NCI-H1048 (cell line): ENCODE measurements at places on chromosomes 11 and 22.
A peak's percentile ranks its signal among the peaks of the same experiment; 100 is the strongest.

GRCh38 chr11:10387206-10388083 lies 67.6 kb upstream of the AMPD3 start:
- no peak for DNase-seq

GRCh38 chr11:57805780-57806179 lies 44.2 kb downstream of the CTNND1 start:
- DNase-seq = no peak

- DNase-seq = no peak
Observed at GRCh38 chr22:48938741-48939140, 888.9 kb downstream of the BRD1 start.

- no peak for DNase-seq
Observed at GRCh38 chr11:6862961-6863360, at the start of gene OR10A2. Gene OR10A2, plus strand, starts transcription at chr11:6863057. Its CDS starts 6,698 bp downstream, at chr11:6869755.

DNA sequence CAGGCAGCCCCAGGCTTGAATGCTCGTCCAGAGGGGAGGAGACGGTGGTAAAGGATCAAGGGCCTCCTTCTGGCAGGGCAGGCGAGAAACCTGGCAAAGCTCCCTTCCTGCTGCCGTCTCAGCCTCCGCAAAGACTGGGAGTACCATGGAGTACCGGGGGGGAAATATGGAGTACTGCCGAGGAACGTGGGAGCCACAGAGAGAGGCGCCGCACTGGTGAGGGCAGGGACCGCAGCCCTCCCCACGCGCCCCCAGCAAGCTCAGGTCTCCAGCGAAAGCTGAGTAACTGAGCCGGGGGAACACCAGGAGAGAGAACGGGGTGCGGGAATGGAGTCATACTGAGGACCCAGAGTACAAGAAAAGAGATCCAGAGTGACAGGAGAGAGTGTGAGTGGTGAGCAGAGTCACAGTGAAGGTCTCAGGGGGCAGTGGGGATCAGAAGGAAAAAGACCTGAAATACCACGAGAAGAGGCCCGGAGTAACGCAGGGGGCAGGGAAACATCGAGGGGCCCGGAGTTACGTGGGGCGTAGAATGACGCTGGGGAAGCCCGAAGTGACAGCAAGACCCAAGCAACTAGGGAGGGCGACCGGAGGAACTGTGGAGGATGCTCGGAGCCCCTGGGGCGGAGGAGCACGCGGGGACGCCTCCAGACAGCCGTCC lies 740 bp downstream of the EML3 start:
- no peak for DNase-seq

- no peak for DNase-seq
Observed at GRCh38 chr11:7632211-7632610, 41.1 kb downstream of the CYB5R2 start.

DNA sequence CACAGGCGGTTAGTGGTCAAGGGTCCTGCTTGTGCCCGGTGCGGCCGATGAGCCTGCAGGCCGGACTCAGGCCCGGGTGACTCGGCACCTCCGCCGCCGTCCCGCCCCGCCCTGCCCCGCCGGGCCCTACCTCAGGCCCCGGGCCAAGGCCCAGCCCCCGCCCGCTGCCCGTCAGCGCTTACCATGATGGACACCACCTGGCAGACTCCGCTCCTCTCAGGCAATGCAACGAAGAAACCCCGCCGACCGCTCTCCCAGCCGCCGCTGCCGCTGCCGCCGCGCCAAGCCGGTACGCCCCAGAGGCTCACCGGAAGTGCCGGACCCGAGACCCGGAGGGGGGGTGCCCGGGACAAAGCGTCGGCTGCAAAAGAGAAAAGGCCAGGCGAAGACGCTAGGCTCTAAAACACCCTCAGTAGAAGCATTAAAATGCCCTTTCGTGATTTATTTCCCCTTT lies at the start of gene UFD1:
TSS of gene UFD1 (minus strand) at position 293 of the 454 bp plus-strand sequence. CDS start at position 185, 108 bp downstream.
- DNase-seq = peak; percentile 56

- no peak for DNase-seq
Observed at GRCh38 chr22:46416891-46417580, 81.5 kb downstream of the TRMU start.

DNA sequence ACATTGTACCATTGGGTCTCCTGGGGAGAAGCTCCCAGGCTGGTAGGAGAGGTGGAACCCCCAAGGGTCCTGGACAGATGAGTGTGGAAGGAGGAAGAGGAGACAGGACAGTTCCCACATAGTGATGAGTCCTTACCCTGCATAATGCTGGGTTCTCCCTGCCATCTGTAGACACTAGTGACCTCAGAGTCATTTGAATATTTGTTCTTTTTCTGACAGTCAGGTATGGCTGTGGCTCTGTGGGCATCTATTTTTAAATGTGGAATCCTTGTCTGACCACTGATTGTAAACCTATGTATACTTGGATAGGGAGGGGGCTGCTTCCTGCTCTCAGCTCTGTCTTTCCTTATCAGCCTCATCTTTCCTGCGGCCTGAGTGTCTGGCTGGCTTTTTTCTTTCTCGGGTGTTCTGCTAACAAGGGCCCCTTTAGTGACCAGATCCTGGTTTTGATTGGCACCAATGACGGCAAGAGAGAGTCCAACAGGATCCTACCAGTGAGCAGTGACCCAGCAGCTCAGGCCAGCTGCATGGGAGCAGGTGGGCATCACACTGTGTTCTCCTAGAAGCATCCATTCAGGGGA lies 2.6 kb upstream of the SLC5A1 start:
- DNase-seq = no peak

GRCh38 chr11:832529-833113 lies at the start of gene CD151:
Gene CD151, plus strand, starts transcription at chr11:832952. Its CDS starts 3,118 bp downstream, at chr11:836070.
- no peak for DNase-seq

- no peak for DNase-seq
Observed at GRCh38 chr11:131546218-131546895, 175.9 kb downstream of the NTM start.

GRCh38 chr11:69958308-69958707 lies 119.8 kb upstream of the ANO1 start:
- DNase-seq = no peak

- DNase-seq = no peak
Observed at GRCh38 chr11:62573006-62573591, 592 bp downstream of the EEF1G start.

DNA sequence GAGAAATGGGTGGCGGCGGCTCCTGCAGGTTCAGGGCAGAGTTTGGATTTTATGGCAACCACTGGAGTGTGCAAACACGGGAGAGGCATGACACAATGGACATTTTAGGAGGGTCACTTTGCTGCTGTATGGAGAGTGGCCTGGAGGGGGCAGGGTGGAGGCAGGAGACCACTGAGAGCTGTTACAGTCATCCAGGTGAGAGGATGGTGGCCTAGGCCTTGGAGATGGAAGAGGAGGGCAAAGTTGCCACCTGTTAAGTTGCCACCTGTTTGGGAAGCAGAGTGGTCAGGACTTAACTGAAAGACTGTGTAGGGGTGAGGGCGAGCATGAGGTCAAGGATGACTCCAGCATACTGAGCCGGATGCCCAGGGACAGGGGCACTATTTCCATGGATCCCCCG lies 2.3 kb upstream of the RAD9A start:
- no peak for DNase-seq

DNA sequence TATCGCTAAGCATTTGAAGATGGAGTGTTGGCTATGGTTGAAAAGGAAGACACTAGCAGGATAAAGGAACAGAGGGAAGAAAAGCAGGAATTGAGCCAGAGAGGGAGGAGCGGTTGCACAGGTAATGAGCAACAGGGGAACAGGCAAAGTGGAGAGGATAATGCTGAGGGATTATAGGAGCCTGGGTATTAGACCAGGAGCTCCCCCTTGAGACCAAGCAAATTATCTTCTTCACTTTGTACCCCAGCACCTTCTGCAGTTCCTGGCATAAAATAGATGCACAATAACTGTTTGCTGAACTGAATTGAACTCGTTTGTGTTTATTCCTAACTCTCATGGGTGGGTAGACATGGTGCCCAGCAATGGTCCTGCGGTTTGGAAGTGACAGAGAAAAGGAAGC lies 54.6 kb upstream of the OR5P2 start:
- DNase-seq = no peak

DNA sequence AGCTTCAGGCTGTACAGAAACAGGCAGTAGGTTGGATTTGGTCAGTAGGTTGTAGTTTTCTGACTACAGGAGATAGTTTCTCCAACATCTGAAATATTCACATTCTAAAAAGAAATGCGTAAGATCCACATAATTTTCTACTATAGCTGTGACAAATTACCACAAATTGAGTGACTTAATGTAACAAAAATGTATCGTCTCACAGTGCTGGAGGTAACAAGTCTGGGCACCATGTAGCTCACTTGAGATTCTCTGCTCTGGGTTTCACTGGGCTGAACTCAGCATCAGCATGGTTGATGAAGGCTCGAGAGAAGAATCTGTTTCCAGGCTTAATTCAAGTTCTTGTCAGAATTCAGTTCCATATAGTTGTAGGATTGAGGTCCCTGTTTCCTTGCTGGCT lies 350.9 kb upstream of the CCDC179 start:
- no peak for DNase-seq

- DNase-seq = no peak
Observed at GRCh38 chr11:2401436-2401984, 960 bp downstream of the TSSC4 start.

GRCh38 chr11:92692826-92693546 lies 276.5 kb upstream of the MTNR1B start:
- no peak for DNase-seq

- DNase-seq = no peak
Observed at GRCh38 chr11:14905104-14906033, 13.3 kb upstream of the CYP2R1 start.

DNA sequence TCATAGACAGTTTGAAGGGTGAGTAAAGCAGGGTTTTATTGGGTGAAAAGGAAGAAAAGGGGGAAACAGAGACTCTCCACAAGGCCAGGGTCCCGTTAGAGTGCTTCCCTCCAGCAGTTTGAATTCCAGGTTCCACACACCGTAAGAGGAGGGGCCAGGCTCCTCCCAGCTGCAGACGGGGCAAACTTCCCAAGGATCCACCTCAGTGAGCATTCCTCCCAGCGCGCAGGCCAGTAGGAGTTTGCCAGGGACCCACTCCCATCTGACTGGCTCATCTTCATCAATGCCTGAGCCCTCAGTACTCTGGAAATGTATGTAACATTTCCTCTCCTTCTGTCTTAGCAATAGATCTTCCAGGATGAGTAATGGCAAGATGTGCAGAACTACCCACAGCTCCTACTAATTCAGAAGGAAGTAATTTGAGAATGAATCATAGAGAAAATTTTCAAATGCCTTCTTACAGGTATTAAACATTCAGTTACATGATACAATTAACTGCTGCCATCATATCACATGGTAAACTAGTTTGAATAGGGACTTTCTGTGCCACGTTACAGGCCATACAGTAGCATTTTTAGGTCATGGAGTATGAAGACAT lies 34.0 kb upstream of the TRPC6 start:
- DNase-seq = no peak

DNA sequence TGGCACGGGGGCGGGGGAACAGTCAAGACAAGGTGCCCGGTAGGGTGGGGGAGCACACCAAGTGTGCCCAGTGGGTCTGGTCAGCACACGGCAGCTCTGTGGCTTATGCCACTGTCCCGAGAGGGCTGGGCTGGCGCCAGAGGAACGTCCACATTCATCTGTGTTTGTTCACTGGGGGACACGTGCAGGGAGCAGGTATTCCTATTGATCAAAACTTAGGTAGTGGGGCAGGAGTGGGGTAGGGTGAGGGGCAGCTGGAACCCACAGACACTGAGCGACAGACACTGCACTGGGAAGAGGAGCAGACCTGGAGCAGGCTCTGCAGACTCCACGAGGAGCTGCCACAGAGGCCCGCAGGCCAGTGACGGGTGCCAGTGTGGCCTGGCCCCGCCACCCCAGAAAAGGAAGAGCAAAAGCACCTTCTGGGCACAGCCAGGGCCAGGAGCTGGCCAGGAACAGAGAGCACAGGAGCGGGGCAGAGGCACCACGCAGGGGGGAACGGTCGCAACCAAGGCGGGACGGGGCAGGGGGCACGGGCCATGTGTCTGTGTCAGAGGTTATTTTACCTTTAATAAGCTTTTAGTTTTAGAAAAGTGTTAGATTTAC lies 2.1 kb upstream of the MOB2 start:
- DNase-seq = no peak

GRCh38 chr11:120010775-120011174 lies 127.1 kb downstream of the TRIM29 start:
- no peak for DNase-seq

GRCh38 chr11:12237381-12237784 lies 127.0 kb downstream of the MICAL2 start:
- no peak for DNase-seq

DNA sequence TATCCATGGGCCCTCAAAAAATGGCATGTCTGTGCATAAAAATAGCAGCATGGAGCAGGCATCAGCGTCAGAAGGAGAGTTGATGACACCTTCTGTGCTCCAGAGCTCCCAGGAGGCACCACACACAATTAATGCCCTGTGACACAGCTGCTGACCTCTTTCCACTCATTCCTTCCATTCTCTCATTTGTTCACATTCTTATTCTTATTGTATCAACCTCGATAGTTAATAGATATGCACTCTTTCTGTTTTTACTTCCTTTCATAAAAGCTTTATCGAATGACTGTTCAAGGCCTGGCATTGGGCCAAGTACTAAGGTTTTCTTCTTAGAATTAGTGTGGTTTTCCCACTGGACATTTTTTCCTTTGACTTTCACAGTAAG lies 266.0 kb upstream of the MTNR1B start:
- DNase-seq = no peak

GRCh38 chr11:70225681-70226177 lies 22.6 kb downstream of the FADD start:
- no peak for DNase-seq

- DNase-seq = no peak
Observed at GRCh38 chr11:82034527-82034926, 699.1 kb downstream of the FAM181B start.

DNA sequence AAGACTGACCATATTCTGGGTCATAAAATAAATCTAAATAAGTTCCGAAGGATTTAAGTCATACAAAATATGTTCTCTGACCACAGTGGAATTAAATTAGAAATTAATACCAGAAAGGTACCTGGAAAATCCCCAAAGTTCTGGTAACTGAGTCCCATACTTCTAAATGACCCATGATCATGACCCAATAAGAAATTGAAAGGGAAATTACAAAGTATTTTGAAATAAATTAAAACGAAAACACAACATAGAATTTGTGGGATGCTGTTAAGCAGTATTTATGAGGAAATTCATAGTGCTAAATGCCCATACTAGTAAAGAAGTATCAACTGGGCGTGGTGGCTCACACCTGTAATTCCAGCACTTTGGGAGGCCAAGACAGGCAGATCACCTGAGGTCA lies 23.4 kb upstream of the IL10RA start:
- DNase-seq = no peak

DNA sequence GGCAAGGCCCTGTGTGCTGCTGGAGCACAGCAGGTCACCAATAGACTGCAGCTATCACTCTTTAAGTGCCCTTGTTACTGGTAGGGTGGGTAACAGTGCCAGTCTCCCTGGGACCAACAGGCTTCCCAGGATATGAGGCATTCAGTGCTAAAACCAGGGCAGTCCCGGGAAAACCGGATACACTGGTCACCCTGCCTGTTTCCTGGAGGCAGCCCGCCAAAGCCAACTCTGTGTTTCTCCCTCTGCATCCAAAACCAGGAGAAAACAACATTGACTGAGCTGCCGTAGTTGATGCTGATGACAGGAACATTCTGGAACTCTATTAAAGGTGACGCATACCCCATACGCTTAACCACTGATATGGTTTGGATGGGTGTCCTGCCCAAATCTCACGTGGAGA lies 149.1 kb downstream of the SHANK2 start:
- DNase-seq = no peak

GRCh38 chr22:21938906-21939305 lies 13.7 kb downstream of the PPM1F start:
- DNase-seq = no peak
